ENCODE measurements at places on chromosomes 1 and 21. TPM values are rescaled to one million over a fixed set of nuclear protein-coding genes. Genes with fewer than 3 reads are reported as not detected.

The RNF186 gene
- total RNA-seq: not detected

The AQP10 gene
- 0.13 TPM for total RNA-seq

The MX2 gene
- 0.26 TPM for total RNA-seq

The HSD3B2 gene
- not detected for total RNA-seq

The HLX gene
- total RNA-seq: not detected

The TMED5 gene
- 56.8 TPM for total RNA-seq

The PGBD5 gene
- under 0.01 TPM for total RNA-seq

The CELA2A gene
- not detected for total RNA-seq

The PPIAL4G gene
- not detected for total RNA-seq

The FAM78B gene
- total RNA-seq: 0.13 TPM

The CRNN gene
- 6.6 TPM for total RNA-seq

The TAS1R1 gene
- not detected for total RNA-seq

The MAN1C1 gene
- total RNA-seq: under 0.01 TPM

The IVL gene
- 1.6 TPM for total RNA-seq

The TNFRSF18 gene
- 1.7 TPM for total RNA-seq

The SELL gene
- total RNA-seq: not detected

The KRTAP12-4 gene
- not detected for total RNA-seq

The ARTN gene
- total RNA-seq: 20.1 TPM

The LIN28A gene
- not detected for total RNA-seq

The WNT4 gene
- 1.1 TPM for total RNA-seq

The TRIM17 gene
- 2.4 TPM for total RNA-seq

The PBX1 gene
- total RNA-seq: 2.9 TPM

The S100A9 gene
- 735 TPM for total RNA-seq

The PROK1 gene
- total RNA-seq: not detected

The SLC44A5 gene
- total RNA-seq: under 0.01 TPM
